ENCODE measurements at places on chromosomes 4 and X.

GRCh38 chr4:89055157-89056080 lies 1.6 kb downstream of the FAM13A start:
- no peak for DNase-seq

- DNase-seq = no peak
Measured at GRCh38 chr4:55347610-55348228, 1.7 kb downstream of the SRD5A3 start.

DNA sequence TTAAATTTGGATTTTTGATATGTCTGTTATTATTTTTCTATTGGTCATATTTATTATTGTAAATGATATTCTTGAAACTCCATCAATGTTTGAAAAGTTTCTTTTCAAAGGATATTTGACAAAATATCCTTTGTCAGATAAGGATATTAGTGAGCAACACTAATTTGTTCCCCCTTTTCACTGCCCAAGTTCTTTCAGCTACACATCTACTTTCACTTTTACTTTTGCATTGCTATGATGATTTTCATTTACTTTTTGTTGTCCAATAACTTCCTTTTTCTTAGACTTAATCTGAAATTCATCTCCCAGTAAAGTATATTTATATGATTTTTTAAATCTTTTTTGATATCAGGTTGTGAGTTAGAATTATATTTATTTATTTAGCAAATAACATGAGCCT lies 542.3 kb upstream of the ADGRL3 start:
- no peak for DNase-seq

GRCh38 chr4:40395908-40396793 lies 61.0 kb downstream of the CHRNA9 start:
- DNase-seq = no peak

- no peak for DNase-seq
Measured at GRCh38 chr4:76445911-76446310, 10.9 kb downstream of the SHROOM3 start.

- no peak for DNase-seq
Measured at GRCh38 chr4:171017593-171017992, 795.6 kb upstream of the GALNTL6 start.

DNA sequence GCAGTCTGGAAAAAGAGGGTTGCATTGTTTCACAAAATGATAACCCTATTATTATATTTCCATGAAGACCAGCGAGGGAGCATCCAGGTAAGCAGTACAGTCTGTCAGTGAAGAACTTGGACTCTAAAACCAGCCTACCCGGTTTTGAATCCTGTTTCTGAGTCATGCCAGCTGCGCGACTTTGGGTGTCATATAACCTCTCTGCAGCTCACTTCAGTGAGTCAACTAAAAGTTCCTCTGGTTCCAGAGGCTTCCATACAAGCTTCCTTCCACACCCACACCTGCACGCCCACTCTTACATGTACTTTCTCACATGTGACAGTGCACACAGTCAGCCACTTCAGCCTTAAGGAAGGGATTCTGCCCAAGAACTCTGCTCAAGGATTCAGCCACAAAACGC lies 49.8 kb upstream of the PRPS2 start:
- no peak for DNase-seq

GRCh38 chrX:103396186-103396585 lies 19.8 kb downstream of the BEX3 start:
- DNase-seq = no peak

GRCh38 chr4:67700116-67700737 lies 728 bp downstream of the UBA6 start:
- no peak for DNase-seq

DNA sequence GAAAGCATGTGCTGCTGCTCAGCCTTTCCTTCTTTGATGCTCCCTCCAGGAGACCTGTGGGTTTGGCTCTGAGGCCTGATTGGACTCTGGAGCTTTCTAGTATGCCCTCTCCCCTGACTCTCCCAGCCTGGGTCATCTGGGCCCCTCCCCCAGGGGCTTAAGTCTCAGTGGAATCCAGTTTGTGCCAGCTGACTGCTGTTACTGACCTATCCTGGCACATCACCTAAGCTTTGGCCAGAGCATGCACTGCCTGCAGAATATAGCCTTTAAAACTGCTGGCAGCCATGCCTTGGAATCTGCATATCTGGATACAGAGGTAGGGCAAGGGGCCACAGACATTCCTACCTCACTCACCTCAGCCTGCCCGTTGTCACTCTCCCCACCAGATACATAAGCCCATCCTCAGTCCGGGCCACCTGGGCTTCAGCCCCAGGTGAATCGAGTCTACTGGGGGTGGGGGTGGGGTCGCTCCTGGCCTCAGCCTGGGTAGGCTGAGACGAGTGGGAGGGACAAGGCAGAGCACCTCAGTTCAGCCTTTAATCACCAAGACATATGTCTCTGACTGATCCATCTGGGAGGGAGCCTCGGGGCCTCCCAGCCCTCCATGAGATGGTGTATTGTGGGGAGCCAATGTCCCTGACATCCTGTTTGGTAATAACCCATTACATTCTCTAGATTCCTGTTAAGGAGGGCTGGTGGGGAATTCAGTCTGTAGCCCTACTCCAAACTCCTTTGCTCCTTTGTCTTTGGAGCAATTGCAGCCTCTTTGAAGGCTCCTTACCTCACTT lies 61.2 kb downstream of the STARD8 start:
- DNase-seq = no peak

GRCh38 chr4:3322059-3322550 lies 29.3 kb downstream of the RGS12 start:
- peak; percentile 36 for DNase-seq

DNA sequence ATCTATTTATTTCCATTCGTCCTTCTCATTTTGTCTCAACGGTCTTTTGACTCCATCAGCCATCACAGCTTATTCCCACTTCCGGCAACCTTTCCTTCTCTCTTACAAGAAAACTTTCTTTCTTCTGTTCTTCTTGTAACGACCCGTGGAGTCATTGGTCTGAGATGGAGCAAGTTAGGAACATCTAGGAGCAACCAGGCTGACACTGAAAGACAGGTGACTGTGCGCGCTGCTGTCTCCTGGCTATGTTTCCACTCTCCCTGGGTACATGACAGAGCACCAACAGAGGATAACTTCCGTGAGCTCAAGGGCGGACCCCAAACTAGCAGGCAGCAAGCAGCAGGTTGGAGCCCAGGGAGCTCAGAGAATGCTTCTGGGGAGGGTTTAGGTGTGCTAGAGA lies 2.5 kb downstream of the FGF5 start:
- no peak for DNase-seq

- DNase-seq = no peak
Measured at GRCh38 chrX:34119122-34119521, 13.0 kb downstream of the FAM47A start.

GRCh38 chr4:34412233-34412632 lies 1832.1 kb downstream of the ARAP2 start:
- no peak for DNase-seq

GRCh38 chrX:44675362-44676024 lies 132.8 kb upstream of the FUNDC1 start:
- no peak for DNase-seq
